Ureter (tissue), 1 donor: ENCODE measurements at places on chromosomes 7 and 10. TPM values are rescaled to one million over a fixed set of nuclear protein-coding genes. Genes with fewer than 3 reads are reported as not detected.

GRCh38 chr10:86870679-86871078 lies 86.7 kb downstream of the MMRN2 start:
- no peak for DNase-seq

The KLF14 gene
- total RNA-seq, result 0.36 TPM

DNA sequence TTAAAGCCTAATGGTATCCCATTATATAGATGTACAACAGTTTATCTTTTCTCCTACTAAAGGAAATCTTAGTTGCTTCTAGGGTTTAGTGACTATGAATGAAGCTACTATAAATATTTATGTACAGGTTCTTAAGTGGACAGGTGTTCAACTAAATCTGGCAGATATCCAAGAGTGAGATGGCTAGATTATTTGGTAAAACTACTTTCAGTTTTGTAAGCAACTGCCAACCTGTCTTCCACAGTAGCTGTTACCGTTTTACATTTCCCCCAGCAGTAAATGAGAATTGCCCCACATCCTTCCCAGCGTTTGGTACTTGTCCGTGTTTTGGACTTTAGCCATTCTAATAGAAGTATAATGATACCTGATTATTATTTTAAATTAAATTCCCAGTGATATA lies 144.9 kb upstream of the MAGI2 start:
- DNase-seq, result no peak

DNA sequence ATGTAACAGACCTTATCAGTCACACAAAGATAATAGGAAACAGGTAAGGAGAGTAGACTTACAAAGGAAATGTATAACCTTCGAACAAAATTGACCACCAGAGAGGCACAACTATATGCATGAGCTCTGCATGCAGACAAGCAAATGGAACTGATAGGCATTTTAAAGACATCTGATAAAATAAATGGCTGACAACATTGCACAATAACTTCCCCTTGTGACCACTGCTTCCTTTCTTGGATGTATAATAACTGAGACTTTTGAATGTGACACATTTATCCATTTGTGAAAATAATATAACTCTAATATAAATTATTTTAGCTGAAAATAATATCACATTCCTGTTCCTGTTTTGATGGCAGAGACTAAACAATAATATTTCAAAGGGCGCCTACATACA lies 654.2 kb upstream of the STEAP1 start:
- no peak for DNase-seq

The UTF1 gene
- not detected for total RNA-seq

GRCh38 chr10:62231805-62232204 lies 36.8 kb downstream of the RTKN2 start:
- DNase-seq, result no peak

GRCh38 chr7:15559416-15559928 lies 2.3 kb downstream of the AGMO start:
- no peak for DNase-seq

- no peak for DNase-seq
Measured at GRCh38 chr10:63696205-63696604, 175.0 kb downstream of the REEP3 start.

The TFPI2 gene
- 1.3 TPM for total RNA-seq

GRCh38 chr7:12716134-12716681 lies 28.8 kb downstream of the ARL4A start:
- no peak for DNase-seq

- no peak for DNase-seq
Measured at GRCh38 chr7:121753944-121754343, 119.0 kb upstream of the PTPRZ1 start.

- DNase-seq, result no peak
Measured at GRCh38 chr7:1058311-1058710, 14.0 kb downstream of the GPR146 start.

The GIMAP7 gene
- total RNA-seq, result 24.5 TPM

DNA sequence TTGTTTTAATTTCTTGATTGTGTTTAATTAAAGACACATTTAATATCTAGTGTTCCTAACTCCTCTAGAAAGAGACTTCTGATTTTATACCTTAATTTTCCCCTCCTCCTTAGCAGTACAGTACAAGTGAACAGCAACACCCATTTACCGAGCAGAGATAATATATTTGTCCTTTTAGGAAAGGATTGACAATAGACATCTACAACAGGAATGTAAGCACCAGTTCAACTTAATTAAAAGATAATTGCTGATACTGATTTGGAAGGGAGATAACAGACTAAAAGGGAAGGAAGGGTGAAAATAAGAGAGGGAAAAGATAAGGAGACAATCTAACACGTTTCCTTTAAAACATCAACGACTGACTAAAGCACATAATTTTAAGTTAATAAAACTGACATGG lies 119.3 kb downstream of the SRPK2 start:
- no peak for DNase-seq

DNA sequence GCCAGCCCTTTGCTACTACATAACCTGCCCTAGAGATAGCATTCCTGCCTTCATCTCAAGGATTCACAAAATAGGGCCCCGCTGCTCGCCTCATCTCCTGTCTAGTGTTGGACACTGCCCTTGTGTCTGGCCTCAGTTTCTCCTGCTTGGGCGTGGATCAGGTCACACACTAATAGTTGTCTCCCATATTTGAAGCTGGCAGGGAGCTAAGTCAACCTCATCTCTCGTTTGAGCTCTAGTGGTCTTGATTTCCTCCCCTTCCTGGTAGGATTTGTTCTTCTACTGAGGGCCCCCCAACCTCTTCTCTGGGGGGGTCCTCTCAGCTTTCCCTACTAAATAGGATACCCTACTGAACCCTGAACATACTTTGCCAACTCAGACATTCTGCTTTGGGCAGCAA lies 42.2 kb downstream of the ADCYAP1R1 start:
- no peak for DNase-seq

- DNase-seq, result no peak
Measured at GRCh38 chr7:131370523-131370968, 42.9 kb downstream of the MKLN1 start.

GRCh38 chr7:81491573-81491972 lies 278.3 kb downstream of the HGF start:
- no peak for DNase-seq

The GLCCI1 gene
- total RNA-seq, result 25.5 TPM

- DNase-seq, result no peak
Measured at GRCh38 chr7:823649-824048, 8.6 kb upstream of the SUN1 start.

GRCh38 chr7:117950601-117951260 lies 77.5 kb upstream of the CTTNBP2 start:
- no peak for DNase-seq

The ARL4A gene
- 22.6 TPM for total RNA-seq

The FOXP2 gene
- 13.5 TPM for total RNA-seq

DNA sequence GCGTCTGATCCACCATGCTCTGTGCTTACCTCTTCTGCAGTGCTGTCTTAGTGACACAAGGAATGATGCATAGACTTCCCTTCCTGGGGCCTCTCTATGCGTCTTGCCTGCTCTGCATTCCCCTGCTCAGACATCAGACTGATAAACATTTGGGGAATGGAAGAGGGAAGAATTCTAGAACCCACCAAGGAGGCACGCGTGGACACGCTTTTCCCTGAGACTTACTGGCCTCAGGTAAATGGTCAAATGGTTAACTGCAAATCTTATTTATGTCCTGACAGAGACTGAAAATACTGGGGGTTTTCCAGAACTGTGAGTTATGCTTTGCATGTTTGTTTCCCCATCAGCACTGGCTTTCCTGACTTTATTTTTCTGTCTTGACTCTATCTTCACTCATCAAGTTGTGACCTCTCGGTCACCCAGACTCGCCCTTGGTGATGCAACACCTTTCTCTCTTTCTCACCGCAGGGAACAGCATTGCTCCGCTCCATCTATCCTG lies 285.9 kb upstream of the FZD8 start:
- DNase-seq, result no peak

The PODXL gene
- 64.4 TPM for total RNA-seq

DNA sequence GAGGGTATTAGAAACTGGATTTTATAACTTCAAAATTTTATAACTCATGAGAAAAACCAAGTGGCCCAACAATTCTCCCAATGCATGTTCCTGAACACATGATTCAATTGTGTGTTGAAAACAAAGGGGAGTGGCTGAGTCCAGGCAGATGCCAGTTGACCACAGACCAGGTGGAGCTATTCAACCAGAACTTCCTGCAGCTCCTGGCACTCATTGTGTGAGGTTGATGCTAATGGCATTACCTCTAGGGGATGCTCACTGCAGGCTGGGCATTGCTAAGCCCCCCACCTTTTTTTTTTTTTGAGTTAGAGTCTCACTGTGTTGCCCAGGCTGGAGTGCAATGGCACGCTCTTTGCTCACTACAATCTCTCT lies 20.3 kb downstream of the MYOF start:
- peak; percentile 67 for DNase-seq

DNA sequence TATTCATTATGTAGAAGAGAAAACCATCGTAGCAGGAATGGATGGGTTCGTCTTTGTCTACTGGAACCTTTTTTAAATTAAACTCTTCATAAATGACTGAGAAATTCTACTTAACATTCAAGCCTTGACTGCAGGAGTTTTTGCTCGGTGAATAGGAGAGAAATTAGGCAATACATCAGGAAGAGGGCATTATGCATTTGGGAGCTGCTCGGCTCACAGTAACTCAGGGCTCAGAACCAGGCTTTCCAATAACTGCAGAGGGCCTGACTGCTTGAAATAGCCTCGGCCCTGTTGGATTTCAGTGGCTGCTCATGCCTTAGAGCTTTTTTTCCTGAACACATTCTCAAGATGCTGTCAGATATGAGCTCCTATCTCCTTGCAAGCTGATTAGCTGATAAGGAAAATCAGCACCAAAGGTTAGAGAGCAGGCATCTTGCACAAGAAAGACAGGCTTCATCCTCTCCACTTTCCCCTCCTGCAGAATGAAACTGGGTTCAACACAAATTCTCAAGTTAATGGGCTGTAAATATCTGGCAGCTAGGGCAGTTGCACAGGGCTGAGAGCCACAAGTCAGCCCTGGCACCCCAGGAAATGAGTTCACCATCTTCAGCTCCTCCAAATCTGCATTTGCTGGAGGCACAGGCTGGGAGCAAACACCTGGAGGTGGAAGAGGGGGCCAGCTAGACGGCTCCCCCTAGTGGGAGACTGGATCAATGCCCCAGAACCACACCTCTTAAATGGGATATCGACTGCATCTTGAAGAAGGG lies 24.3 kb downstream of the TECTB start:
- DNase-seq, result peak; percentile 47

The ACSM6 gene
- total RNA-seq, result 1.8 TPM

The ZNF138 gene
- 19.9 TPM for total RNA-seq

- DNase-seq, result no peak
Measured at GRCh38 chr7:85090143-85090542, 96.7 kb downstream of the SEMA3D start.

The MMP21 gene
- total RNA-seq, result not detected
